Stimulated activated CD4-positive, alpha-beta T cell treated with anti-CD3 and anti-CD28 coated beads, Interleukin-12 subunit alpha, Interleukin-12 subunit beta, amount 100 ng/mL, for 24 hours (primary cell): ENCODE measurements at places on chromosomes 4 and X.

- DNase-seq, result no peak
Measured at GRCh38 chr4:106996490-106996889, 39.6 kb downstream of the DKK2 start.

DNA sequence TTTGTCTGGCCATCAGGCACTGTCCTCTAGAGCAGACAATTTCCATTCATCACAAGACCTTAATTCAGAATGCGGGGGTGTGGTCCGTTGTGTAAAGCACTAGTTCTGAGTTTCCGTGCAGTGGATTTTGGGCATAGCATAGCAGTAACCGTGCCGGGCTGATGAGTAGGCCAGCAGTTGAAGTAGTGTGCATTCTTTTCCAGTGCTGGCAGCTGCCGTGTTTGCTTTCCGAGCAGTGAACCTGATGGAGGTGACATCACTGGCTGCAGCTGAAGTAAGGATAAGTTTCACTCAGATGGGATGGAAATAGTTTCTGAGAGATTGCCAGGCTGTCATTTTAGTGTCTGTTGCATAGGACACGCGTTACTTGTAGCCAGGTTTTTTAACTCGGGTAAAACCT is 107.0 kb upstream of the STIM2 start:
- no peak for DNase-seq

GRCh38 chr4:185870366-185870765 is 58.4 kb upstream of the SORBS2 start:
- DNase-seq, result no peak

DNA sequence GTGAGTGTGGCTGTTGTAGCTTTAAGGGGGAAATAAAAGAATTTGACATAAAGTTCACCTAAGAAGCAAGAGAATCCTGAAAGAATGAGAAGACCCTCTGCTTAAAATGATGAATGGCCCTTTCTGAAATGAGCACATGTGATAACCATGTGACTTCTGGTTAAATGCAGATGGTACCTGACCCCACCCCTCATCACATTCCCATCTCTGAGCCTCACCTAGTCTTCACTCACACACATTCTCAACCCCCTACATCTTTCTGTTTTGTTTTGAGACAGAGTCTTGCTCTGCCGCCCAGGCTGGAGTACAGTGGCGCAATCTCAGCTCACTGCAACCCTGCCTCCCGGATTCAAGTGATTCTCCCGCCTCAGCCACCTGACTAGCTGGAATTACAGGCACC is 31.5 kb downstream of the SEPTIN6 start:
- DNase-seq, result no peak

- DNase-seq, result no peak
Measured at GRCh38 chr4:136526517-136526916, 1005.8 kb downstream of the PCDH18 start.

GRCh38 chr4:15427701-15428100 is at the start of gene C1QTNF7:
Gene C1QTNF7 (plus strand): TSS chr4:15428033. CDS start chr4:15435744, 7,711 bp downstream.
- no peak for DNase-seq

DNA sequence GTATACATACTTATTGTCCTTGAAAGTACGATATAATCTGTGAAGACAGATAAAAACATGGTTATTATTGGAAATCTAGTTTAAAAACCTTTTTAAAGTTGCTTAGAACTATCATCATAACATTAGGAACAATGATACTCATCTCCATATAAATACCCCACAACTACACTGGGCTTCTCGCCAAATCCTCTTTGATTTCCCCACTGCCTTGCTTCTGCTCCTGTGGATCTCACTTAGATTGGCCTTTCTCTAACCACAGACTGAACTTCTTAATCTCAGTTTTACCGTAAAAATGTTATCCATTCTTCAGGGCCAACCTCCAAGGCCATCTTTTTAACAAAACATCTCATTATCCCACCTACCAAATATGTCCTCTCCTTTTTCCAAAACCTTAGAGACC is 77.6 kb downstream of the PRKG2 start:
- DNase-seq, result no peak

DNA sequence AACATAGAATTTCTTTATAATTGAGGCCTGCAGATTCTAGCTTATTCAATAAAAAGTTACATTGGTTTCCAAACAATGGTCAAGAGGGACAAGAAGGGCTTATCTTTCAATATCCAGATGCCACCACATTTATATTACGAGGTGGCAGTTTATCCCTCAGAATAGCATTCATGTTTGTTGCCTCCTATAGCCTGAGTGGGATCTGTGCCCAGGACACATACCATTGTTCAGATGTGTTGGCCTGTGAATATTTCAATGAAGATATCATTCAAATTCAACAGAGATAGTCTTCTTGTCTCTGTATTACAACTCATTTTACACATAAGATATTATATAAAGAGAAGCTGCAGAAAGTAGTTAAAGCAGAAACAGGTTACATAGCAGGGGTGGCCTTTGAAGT is 20.5 kb downstream of the GLRB start:
- DNase-seq, result no peak

DNA sequence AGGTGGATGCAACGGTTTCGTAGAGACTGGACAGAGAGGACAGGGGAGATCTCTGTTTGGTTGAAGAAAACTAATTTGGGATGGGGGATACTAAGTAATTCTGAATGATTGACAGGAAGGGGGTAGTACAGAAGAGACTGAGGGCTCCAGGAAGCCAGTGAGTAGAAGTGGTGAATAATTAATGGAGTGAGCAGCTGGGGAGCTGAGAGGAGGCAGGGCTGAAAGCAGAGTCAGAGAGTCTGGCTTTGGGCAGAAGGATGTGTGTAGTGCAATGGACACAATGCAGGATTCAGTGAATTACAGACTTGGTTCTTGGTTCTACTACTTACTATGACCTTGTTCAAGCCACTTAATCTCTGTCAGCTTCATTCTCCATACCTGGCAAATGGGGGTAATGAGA is 161.7 kb downstream of the RBMX2 start:
- DNase-seq, result no peak

GRCh38 chr4:40995850-40996249 is 218.5 kb downstream of the APBB2 start:
- DNase-seq, result no peak

DNA sequence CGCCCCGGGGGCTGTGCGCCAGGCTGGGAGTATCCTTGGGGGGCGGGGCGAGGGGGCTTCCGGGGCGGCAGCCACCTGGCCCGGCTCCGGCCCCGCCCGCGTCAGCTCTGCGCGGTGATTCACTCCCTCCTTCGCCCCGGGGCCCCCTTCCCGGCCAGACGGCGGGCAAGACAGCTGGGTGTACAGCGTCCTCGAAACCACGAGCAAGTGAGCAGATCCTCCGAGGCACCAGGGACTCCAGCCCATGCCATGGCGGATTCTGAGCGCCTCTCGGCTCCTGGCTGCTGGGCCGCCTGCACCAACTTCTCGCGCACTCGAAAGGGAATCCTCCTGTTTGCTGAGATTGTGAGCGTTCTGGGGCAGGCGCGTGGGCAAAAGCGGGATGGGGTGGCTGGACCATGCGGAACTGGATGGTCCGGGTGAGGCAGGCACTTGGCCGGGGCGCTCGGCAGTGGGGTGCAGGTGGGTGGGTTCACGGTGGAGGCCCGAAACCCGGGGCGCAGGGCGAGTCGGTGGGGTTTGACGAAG is at the start of gene PLP2:
TSS of gene PLP2 (plus strand) at position 147 of the 528 bp plus-strand sequence. CDS start at position 250, 103 bp downstream.
- DNase-seq, result peak; percentile 69

GRCh38 chrX:111284631-111285293 is 14.5 kb upstream of the CAPN6 start:
- no peak for DNase-seq

DNA sequence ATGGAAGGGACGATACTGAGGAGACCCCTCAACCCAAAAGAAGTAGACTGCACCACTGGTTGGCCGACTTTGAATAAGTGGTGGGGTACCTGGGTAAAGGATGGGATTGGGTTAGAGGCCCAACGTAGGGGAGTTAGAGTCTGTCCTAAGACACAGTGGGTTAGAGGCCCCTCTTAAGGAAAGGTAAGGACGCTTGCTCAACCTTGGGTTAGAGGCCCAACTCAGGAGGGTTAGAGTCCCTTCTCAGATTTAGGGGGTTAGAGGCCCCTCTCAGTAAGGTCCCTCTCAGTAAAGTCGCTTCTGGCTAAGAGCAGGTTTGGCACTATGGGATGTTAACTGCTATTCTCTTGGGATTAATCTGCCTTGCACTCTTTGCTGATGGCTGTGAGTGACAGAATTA is 81.3 kb downstream of the ACOX3 start:
- DNase-seq, result no peak

GRCh38 chrX:8201896-8202331 is 30.8 kb upstream of the VCX2 start:
- no peak for DNase-seq

- no peak for DNase-seq
Measured at GRCh38 chr4:38452009-38452408, 212.0 kb upstream of the KLF3 start.

GRCh38 chrX:80602036-80602860 is 182.0 kb downstream of the TENT5D start:
- DNase-seq, result no peak

DNA sequence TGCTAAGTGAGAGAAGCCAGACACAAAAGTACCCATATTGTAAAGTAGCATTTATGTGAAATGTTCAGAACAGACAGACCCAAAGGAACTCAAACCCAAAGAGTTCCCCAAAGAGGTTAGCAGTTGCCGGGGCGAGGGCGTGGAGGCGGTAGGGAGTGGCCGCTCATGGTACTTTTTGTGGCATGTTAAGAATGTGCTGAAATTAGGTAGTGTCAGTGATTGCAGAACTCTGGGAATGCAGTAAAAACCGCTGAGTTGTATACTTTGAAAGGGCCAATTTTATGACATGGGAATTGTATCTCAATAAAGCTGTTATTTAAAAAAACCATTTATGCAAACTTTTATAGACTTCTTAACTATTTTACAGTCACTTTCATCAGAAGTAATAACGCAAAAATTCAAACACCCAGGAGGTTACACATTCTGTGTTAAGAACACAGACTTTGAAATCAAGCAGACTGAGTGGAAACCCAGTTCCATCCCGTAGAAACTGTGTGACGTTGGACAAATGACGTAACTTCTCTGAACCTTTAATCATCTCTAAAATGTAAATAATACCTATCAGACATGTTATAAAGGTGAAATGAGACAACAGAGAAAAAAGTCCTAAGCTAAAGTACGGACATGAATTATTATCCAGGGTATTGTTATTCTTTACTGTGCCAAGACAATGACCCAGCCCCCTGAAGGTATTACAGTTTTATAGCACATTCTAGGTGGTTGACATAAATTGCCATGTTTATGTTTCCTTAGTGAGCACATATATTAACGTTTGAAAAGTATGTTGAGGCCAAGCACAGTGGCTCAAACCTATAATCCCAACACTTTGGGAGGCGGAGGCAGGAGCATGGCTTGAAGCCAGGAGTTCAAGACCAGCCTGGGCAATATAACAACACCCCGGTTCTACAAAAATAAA is 19.7 kb downstream of the ZFP42 start:
- DNase-seq, result no peak

GRCh38 chr4:183987987-183988392 is 82.9 kb downstream of the STOX2 start:
- no peak for DNase-seq

DNA sequence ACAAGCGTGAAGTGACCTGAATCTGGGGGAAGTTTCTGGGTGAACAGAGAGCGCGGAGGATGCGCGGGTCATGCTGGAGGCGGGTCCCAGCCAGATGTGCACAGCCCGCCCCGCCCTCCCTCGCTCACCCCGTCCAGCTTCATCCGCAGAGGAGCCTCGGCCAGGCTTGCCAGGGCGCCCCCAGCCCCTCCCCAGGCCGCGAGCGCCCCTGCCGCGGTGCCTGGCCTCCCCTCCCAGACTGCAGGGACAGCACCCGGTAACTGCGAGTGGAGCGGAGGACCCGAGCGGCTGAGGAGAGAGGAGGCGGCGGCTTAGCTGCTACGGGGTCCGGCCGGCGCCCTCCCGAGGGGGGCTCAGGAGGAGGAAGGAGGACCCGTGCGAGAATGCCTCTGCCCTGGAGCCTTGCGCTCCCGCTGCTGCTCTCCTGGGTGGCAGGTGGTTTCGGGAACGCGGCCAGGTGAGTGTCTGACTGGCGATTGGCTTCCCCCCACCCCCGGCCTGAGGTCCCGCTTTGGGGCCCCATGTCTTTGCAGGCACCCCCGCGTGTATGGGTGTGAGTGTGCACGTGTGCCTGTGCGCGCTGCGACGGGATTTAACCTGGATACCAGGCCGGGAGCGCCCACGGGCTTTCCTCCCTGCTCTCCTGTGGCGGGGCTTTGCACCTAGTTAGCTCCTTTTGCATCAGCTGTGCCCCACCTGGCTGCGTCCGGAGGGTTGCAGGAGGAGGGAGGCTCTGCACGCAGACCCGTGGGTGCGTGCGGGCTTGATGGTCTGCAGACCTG is at the start of gene EGFL6:
TSS of gene EGFL6 (plus strand) at position 123 of the 782 bp plus-strand sequence. CDS start at position 384, 261 bp downstream.
- no peak for DNase-seq

GRCh38 chrX:132409780-132410556 is 78.9 kb downstream of the MBNL3 start:
- no peak for DNase-seq

DNA sequence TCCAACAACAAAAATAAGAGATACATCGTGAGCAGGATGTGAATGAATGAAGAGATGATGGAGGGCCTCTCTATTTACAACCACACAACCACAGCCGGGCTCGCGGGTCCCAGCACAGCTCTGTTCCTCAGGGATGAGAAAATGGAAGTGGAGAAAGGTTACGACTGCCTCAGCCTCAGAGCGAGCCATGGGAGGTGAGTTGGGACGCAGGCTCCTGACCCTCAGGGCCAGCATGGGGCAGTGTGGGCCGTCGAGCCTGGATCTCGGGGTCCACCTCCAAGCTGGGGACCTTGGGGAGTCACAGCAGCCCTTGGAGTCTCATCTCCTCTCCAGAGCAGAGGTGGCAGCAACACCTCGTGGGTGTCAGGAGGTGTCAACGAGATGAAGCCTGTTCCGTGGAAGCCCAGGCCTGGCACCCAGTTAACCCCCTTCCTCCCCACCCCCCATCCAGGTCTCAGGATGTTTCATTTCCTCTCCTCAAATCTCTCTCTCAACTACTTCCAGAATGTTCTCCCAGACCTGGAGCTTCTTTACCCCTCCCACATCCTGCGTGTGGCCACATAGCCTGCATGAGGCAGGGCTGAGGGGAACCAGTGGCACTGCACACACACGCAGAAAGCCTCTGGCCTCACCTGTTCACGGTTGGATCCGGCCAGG is 25.9 kb downstream of the C4orf50 start:
- DNase-seq, result no peak

DNA sequence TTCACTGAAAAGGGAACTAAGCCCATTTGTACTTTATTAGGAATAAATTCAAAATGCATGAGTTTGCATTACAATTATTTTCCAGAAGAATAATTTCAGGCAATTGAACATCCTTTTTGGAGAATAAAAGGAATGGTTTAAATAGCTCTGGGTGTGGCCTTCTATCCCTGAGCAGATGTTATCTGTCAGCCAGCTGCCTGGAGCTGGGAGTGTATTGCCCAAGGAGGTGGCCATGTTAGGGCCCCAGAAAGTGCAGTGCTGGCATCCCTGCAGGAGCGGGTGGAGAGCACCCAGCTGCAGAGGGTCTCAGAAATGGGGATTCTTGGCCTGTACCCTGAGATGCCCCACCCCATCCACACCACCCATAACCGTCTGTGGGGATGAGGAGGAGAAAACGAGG is 21.6 kb upstream of the VEGFD start:
- no peak for DNase-seq

DNA sequence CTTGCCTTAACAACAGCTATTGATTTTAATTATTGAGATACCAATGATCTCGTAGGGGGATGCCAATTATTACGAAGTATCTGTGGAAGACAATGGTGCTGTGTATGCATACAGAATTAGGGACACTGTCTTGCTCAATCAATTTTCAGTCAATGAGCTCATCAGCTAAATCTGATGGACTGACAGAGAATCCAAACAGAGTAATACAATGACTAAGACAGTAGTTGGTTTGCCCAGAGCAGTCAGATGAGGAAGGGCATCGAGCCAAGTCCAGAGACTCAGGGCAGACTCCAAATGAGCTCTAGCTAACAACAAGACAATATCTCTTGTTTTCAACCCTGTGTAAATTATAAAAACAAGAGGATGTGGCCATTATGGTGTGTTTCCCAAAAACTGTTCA is 14.7 kb upstream of the GSX2 start:
- DNase-seq, result no peak
